ENCODE measurements at places on chromosomes 6 and 20.

- no peak for DNase-seq
Observed at GRCh38 chr20:2302384-2303060, 6.7 kb downstream of the TGM3 start.

GRCh38 chr6:5674141-5674540 lies 332.6 kb downstream of the NRN1 start:
- no peak for DNase-seq

DNA sequence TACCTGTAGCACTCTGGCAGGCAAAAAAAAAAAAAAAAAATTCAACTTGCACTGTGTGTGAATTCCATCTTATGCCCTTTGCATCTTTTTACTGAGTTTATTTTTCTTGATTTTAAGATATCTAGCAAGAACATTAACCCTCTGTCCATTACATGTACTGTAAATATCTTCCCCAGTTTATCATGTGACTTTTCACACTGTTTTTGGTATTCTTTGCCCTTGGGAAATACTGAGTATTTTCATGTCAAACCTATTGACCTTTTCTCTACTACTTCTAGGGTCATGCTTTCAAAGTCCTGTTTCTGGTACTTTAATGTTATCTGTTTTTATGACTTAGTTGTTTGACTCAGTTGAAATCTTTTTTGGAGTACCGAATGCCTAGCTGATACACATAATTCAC lies 843 bp upstream of the HUS1B start:
- DNase-seq, result no peak

DNA sequence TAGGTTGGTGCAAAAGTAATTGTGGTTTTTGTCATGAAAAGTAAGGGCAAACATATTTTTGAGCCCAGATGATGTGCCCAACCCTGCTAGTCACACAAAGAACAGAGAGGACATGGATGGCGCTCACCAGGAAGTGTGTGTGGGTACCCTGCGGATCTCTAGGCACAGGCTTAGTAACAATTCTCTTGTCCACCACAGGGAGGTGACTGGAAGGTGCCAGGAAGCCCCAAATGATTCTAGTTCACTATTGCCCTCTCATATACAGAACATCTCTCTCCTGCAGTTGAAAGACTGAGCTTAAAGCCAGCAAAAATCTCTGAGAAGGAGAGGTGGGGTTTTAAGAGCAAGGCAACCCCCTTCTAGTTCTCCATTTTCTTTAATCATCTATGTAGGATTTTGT lies 272.1 kb upstream of the TAB2 start:
- no peak for DNase-seq

GRCh38 chr6:145532361-145532760 lies 203.0 kb downstream of the EPM2A start:
- DNase-seq, result no peak

DNA sequence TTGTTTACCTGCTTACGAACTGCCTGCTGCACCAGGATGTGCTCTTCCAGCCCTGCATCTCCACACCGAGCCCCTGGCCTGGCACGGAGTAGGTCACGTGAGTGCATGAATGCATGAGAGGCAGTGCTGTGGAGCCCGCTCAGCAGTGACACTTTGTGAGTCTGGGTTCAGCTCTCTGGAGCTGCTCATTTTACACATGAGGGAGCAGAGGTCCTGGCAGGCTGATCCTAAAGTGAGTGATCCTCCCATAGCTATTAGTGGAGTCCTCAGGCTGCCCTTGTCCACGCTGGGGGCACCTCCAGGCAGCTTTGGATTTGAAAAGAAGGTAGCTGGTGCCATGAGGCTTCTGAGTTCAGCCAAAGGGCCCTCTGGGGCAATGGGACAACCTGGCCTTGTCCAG lies 64.2 kb downstream of the EDN3 start:
- no peak for DNase-seq

DNA sequence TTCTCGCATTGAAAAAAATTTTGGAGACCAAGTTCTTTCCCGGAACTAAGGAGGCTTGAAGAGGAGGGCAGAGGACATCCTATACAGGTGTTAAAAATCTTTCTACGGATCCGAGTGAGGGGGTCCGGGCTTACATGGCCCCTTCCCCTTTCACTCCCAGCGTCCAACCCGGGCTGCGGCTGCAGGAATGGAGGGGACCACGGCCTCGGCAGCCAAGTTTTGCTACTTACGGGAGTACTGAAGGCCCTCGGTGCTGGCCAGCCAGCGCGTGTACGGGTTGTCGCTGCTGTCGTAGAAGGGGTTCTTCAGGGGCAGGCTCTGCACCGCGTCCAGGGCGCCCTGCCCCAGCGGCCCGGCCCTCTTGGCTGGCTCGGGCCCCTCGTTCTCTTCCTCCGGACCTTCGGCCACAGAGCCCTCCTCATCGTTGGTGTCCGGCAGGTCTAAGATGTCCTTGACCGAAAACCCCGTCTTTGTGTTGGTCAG lies 642 bp downstream of the NKX2-2 start:
- no peak for DNase-seq

- no peak for DNase-seq
Observed at GRCh38 chr6:7454696-7455358, 65.2 kb downstream of the RIOK1 start.

Measured in nucleus accumbens (tissue), 56 donors.